A549 treated with DMSO at 1 μM for 4 hours (cell line): ENCODE measurements at places on chromosomes 3 and 15. TPM values are rescaled to one million over a fixed set of nuclear protein-coding genes. Genes with fewer than 3 reads are reported as not detected.

The CAPN3 gene
- total RNA-seq, result 0.21 to 0.95 TPM (median 0.23 TPM) in 5 replicates

The CD200R1 gene
- total RNA-seq, result 0.06 to 0.10 TPM (median 0.06 TPM) in 3 of 5 replicates, not detected in the others

The ITIH1 gene
- total RNA-seq, result not detected in 5 replicates

The SUSD5 gene
- 3.0 to 4.8 TPM (median 3.8 TPM) in 5 replicates for total RNA-seq

The ANKRD63 gene
- total RNA-seq, result 0.11 to 0.28 TPM (median 0.20 TPM) in 5 replicates
